ENCODE measurements at places on chromosomes 2 and 18.

DNA sequence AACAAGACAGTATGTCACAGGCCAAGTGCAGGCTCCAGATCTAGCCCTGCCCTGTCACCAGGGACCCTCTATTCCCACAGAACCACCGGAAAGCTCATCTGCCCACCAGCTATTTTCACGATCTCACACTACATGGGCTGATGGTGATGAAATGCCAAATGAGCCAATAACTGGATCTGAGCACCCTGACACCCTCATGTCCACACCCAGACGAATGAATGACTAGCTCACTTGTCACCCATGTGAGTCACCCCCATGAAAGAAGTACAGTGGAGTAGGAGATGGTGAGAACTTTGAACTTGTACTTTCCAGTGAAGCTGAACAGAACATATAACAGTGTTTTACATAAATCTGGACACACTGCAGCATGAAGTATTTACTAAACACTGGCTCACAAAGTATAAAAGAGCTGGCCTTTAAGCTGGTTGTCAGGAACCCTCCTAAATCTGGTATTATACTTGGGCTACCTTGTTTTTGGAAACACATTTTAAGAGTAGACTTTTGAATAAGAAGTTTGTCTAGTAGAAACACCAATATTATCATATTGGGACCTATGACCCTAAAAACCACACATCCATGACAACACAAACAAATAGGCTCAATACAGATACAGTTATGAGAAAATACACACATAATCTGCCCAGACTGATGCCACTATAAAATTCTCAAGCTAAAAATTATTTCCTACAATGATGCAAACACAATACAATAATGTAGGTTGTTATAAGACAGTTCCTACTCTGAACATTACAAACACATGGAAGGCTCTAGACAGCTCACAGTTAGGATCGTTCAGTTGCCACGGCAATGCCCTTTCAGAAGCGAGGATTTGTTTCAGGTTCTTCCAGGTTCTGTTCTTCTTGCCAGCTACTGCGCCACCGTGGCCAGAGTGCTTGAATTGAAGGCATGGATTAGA lies 19.0 kb downstream of the INO80C start:
- peak; percentile 65 for DNase-seq

DNA sequence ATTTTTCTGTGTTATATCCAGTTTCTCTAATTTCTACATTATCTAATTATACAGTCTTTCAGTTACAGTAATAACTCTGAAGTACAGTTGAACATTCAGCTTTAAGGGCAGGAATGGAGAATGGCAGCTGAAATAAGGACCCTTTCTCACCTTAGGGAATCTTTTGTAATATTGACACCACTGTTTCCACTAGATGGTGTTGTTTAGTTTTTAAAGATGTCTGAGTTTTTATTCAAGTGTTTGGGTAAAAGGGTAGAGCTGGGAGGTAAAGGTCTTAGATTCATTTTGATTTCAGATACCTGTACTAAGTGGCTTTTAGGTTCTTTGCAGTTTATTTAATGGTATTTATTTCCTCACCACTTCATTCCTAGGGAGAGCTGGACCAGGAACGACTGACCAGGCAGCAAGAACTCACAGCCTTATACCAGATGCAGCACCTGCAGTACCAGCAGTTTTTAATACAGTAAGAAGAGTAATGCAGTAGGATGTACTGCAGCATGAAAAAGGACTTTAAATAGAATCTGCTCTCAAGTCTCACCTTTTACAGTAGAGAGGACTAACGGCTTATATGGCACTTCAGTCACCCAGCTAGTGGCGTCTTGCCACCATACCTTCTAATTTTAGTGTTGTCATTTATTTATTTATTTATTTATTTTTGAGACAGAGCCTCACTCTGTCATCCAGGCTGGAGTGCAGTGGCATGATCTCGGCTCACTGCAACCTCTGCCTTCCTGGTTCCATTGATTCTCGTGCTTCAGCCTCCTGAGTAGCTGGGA lies 33.2 kb upstream of the KCNJ13 start:
- no peak for DNase-seq

DNA sequence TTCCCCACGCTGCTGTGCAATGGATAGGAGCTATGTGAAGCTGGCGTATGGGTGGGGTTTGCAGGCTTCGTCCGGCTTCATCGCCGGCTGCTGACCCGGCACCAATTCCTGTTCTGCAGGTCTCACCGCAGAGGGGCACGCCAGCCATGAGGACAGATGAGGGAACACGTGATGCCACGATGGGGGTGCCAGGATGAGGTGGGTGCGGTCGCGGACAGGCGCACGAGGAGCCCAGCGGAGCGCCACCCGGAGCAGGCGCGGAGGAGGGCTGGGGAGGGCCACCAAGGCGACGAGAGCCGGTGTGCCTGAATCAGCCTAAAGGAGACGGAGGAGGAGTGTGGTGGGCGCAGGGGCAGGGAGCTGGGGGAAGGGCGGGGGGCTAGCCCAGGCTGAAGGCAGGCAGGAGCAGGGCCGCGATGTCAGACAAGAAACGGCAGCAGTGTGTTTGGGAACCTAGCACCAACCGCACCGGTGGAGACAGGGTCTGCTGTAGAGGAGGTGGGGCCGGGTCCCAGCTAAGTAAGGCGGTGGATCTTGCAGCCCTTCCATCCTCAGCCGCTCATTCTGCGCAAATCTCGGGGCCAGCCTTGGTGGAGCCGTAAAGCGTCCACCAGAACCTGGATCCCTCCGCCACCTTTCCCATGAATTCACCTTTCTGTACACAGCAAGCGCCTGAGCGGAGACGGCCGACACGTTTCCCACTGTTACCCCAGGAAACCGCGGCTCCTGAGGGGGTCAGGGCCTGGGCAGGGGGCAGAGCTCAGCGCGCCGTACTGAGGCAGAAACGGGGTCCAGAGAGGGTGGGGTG lies 17.0 kb upstream of the CD8A start:
- peak; percentile 58 for DNase-seq

- no peak for DNase-seq
These were observed 29.6 kb downstream of the MRPS5 start for GRCh38 chr2:95091885-95092555.

DNA sequence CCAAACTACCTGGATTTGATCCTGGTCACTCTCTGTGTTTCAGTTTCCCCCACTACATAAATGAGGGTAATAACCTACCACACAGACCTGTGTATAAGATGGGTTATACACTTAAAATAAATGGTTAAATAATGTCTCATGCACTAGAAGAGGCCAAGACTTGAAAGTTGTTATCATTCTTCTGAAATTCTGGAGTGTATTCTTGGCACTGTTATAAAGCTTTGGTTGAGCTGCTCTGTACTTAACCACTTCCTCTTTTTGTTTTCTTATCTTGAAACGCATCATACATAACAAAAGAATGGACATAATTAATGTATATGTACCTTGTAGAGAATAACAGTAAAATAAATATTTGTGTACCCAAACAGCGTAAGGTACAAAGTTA lies 281.0 kb downstream of the AFF3 start:
- no peak for DNase-seq

- DNase-seq: no peak
These were observed 329.7 kb upstream of the MEIS1 start for GRCh38 chr2:66105066-66105753.

DNA sequence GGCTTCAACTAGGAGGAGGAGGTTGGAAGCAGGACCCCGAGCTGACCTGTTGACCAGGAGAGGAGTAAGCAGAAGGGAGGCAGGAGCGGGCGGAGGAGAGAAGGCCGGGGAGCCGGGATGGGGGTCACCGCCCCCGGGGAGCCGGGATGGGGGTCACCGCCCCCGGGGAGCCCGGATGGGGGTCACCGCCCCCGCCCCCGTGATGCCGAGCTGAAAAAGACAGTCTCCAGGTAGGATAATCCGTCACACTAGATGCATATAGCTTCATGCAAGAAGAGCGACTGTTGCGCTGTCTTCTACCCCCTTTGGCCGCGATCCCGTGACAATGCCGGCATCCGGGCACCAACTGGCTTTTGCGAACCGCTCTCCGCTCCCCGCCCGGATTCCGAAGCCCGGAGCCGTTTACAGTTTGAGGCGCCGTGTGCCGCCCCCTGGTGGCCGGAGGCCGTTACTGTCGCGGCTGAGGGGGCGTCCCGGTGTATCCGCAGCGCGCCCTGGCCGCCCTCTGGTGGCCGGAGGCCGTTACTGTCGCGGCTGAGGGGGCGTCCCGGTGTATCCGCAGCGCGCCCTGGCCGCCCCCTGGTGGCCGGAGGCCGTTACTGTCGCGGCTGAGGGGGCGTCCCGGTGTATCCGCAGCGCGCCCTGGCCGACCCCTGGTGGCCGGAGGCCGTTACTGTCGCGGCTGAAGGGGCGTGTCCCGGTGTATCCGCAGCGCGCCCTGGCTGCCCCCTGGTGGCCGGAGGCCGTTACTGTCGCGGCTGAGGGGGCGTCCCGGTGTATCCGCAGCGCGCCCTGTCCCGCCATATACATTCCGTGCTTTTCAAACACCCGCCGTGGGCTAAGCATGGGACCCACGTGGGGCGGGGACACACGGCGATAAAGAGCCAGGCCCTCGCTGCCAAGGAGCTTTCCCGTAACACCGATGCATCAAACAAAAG lies 89.6 kb downstream of the ACTR3 start:
- peak; percentile 90 for DNase-seq

DNA sequence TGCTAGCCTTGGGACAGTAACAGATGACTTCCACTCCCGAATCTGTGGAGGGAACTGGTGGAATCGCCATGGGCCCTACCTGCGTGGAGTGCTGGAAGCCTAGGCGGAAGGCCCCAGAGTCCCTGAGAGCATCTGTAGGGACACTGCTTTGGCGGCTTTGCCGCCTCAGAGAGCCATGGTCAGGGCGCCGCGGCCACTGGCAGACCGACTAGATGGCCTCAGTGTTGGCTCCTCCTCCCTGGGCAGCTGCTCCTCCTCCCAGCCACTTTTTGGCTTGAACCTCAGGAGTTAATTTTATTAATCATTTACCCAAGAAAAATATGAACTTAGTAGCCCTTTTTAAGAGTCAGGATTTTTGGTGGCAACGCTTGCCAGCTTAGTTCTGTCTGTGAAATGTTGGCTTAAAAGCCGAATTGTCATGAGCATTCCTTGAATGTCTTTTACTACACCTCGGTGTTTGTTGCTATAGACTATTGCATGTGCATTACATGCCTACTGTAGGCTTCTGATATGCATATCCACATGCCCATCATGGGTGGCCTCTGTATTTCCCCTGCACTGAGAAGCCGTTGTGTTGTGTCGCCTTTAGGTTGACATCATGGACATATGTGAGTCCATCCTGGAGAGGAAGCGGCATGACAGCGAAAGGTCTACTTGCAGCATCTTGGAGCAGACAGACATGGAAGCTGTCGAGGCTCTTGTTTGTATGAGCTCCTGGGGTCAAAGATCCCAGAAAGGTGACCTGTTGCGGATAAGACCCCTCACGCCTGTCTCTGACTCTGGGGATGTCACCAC lies 2.4 kb downstream of the KLF11 start:
- no peak for DNase-seq

GRCh38 chr18:27181726-27182125 lies 3.4 kb downstream of the CHST9 start:
- no peak for DNase-seq

- no peak for DNase-seq
These were observed 37.5 kb upstream of the DLX1 start for GRCh38 chr2:172047566-172048507.

DNA sequence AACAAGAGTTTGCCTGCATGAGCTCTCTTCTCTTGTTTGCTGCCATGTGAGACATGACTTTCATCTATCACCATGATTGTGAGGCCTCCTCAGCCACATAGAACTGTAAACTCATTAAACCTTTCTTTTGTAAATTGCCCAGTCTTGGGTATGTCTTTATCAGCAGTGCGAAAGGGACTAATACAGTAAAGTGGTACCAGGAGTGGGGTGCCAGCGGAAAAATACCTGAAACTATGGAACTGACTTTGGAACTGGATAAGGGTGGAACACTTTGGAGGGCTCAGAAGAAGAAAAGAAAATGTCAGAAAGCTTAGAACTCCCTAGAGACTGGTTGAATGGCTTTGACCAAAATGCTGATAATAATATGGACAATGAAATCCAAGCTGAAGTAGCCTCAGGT lies 260.9 kb downstream of the DSC3 start:
- DNase-seq: no peak

DNA sequence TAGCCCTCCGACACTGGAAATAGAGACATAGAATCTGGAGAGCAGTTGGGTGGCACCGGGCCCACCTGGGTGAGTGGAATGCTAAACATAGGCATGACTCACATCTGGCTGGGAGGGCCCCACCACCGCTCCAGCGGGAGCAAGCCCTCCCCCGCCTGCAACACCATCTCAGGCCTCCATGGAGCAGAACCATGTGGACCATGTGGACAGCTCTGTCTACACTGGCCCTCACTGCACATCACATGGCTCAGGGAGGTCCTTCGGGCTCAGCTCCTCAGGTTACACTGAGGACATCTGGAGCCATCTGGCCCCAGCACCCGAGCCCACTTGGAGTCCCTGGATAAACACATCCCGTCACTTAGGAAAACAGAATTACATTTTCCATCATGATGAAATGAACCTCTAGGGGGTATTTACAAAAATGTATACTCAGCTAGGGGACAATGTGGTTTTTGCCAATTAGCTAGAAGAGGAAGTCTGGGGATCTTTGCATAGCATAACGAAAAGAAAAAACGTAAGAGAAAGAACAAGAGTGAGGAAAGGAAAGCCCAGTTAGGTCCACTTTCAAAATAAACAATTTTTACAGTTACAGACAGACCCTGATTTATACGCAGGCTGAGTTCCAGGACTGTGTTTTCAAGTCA lies 30.7 kb upstream of the MLPH start:
- no peak for DNase-seq

GRCh38 chr2:60347781-60348180 lies 205.7 kb downstream of the BCL11A start:
- no peak for DNase-seq

DNA sequence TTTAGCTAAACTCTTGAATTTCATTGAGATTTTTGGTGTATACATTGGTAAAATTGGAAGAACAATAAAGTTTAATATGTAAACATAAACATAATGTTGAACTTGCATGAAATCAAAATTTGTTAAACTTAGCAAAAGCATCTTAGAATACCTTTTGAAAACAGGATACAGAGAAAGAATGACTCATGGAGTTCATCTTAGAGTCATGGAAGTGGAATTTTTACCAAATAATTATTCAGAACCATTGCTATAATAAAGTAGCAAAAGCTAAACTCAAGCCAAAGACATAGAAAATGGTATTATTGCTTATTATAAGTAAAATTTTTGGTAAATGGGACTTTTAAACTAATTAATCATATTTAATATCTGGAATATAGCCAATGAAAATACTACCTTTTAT lies 841.6 kb upstream of the SLC39A10 start:
- DNase-seq: no peak

- DNase-seq: no peak
These were observed 315.4 kb downstream of the ETAA1 start for GRCh38 chr2:67712484-67712883.

DNA sequence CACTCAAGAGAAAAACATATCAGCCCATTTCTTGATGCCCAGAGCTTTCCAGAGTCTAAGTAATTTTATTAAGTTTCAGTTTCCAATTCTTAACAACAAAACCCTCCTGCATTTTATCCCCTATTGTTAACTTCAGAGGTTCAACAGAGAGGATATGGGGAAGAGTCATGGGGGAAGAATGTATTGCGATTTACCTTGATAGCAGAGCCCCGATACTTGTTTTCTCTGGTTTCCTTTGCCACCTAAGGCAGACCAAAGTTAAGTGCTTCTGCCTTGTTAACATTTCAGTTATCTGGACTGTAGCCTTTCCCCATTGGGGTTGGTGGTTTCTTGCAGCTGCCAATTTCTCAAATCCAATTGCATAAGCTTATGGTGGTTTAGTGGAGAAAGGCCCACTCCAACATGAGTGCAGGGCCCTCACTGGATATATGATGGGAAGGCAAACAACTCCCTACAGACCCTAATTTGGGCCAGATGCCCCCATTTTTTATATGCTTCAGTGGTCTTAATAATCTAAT lies 82.0 kb upstream of the ITGB6 start:
- no peak for DNase-seq

All from activated CD4-positive, alpha-beta T cell treated with anti-CD3 and anti-CD28 coated beads for 36 hours (primary cell).